ENCODE measurements at places on chromosomes 7 and 10.

DNA sequence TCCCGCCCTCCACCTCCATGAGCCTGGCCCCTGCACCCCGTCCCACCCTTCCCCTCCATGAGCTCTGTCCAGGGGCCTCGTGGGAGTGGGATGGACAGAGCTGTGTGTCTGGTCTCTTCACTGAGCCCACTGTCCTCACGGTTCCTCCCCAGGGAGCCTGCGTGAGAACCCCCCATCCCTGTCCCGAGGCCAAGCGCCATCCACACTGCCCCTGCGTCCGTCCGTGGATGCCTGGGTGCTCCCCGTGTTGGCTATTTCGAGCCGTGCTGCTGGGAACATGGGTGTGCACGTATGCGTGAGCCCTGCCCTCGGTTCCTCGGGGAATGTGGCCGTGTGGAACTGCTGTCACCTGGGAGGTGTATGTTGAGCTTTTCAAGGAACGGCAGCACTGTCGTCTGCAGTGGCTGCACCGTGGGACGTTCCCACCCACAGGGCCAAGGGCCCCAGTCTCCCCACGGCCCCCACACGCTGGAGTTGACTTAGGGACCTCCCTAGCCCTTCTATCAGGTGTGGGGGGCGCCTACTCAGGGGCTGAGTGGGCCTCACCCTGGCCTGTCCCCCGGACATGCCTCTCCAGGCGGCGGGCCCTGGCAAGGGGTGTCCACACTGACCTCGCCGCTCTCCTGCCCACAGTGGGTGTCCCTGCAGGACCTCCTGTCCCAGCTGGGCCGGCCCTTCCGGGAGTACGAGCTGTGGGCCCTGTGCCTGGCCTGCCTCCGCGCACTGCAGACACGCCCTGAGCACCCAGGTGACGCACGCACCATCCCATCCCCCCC, 28.1 kb downstream of the KNDC1 start:
- no peak for DNase-seq

DNA sequence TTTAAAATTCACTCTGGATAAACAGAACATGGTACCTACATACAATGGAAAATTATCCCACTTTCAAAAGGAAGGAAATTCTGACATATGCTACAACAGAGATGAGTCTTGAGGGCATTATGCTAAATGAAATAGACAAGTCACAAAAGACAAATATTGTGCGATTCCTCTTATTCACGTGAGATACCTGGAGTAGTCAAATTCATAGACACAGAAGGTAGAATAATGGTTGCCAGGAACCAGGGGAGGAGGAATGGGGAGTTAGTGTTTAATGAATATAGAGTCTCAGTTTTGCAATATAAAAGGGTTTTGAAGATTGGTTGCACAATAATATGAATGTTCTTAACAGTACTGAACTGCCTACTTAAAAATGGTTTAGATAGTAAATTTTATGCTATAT, 69.8 kb upstream of the WAC start:
- DNase-seq, result no peak

GRCh38 chr7:148211740-148212151, 378.8 kb upstream of the C7orf33 start:
- no peak for DNase-seq

DNA sequence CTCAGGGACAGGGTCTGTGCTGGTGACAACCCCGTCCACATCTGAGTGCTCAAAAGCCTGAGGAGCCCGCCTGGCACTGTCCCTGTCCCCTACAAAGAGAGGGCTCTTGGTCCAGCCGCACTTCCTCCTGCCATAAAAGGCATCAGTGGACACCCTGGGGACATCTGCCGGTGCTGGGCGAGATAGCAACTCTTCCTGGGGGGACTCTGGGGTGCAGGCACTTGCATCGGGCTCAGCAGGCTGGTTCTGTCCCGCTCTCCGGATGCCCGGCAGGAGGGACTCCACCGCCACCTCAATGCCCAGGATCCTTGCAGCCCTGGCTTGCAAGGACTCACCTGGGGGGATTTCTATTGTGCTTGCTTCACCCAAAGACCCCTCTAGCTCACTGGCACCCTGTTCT, 32.8 kb downstream of the JCAD start:
- no peak for DNase-seq

DNA sequence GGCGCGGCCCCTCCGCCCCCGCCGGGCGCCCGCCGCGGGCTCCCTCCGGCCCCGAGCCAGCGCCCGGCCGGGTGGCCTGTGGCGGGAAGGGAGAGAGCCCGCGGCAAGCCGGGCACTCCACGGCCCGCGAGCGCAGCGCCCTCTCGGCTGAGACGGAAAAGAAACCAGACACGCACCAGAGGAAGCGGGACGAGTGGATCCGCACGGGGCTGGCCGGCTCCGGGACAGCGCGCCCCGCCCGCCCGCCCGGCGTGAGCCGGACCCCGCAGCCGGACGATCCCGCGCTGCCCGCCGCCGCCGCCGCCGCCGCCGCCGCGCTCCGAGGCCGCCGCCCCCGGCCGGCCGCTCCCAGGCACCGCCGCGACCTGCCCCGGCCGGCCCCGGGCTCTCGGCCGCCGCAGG, 300 bp downstream of the ARHGAP21 start:
- DNase-seq, result no peak

- no peak for DNase-seq
Measured at GRCh38 chr10:78518224-78518623, 484.6 kb downstream of the RPS24 start.

- no peak for DNase-seq
Measured at GRCh38 chr10:114151486-114151885, 22.5 kb downstream of the CCDC186 start.

GRCh38 chr7:2781636-2782035, 62.5 kb downstream of the GNA12 start:
- DNase-seq, result no peak

DNA sequence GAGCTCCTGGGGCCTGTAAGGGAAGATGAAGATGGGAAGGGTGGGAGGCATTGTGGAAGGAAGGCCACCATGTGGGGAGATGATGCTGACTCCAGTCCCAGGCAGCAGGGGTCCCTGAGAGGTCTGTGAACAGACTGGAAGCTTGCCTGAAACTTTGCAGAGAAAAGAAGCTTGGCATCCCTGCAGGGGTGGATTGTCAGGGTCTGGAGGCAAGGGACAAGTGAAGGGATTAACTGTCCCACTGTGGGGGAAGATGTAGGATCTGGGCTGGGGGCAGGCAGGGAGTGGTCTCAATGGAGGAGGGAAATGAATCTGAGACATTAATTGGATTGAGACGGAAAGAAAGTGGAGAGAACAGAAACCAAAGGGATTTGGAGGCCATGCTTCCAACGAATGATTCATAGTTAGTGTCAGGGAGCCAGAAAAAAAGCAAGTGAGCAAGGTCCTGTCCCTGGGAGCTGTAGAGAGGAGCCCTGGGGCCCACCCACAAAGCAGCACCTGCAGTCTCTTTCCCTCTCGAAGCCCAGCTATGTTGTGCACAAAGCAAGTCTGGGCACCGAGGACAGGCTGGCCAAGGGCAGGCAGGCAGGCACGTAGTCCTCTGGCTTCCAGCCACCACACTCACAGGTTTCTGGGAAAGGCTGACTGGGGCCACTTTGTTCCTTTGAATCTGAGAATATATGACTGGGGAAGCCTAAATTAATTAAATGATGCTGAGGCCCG, 4.7 kb upstream of the SLC18A3 start:
- DNase-seq, result no peak

DNA sequence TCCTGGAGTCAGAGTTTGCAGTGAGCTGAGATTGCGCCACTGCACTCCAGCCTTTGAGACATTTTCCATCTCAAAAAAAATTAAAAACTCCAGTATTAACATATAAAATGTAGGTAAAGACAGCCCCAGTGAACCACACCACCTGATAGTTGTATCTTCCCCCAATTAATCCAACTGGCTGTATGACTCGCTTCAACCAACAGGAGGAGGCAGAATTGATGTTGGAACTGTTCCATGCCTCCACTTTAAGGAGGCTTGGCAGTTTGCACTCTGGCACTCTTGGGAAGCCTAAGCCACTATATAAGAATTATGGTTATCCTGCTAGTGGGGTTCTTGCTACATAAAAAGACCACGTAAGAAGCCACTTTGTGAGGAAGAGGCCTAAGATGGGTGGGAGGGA, 72.7 kb downstream of the STK17A start:
- no peak for DNase-seq

GRCh38 chr7:114242992-114243507, 171.6 kb upstream of the FOXP2 start:
- DNase-seq, result no peak

- DNase-seq, result no peak
Measured at GRCh38 chr10:4246881-4247358, 461.9 kb upstream of the KLF6 start.

DNA sequence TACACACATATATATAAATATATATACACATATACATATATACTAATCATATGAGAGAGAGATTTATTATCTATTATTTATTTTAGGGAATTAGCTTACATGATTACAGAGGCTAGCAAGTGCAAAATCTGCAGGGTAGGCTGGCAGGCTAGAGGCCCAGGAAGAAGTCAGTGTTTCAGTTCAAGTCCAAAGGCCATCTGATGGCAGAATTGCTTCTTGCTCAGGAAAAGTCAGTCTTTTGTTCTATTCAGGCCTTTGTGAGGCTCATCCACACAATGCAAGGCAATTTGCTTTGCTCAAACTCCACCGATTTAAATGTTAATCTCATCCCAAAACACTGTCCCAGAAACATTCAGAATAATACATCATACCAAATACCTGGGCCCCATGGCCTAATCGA, 2.6 kb upstream of the C10orf120 start:
- DNase-seq, result no peak

DNA sequence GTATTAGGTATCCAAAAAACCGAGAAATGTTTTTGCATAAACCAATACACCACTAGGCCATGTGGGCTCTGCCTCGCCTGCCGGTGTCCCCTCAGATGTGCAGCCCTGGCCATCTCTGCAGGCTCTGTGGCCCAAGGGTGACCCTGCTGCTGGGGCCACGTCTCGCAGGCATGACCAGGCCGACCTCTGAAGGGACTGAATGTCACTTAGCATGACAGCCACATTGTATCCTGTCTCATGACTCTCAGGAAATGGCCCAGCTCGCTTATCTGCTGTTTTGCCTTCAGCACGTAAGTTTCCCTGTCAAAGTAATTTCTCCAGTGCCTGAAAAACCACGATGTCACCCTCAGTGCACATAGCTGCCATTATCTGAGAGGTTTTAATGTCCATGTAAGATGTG, 49.5 kb upstream of the ZNF32 start:
- no peak for DNase-seq

GRCh38 chr10:113515161-113515560, 37.7 kb upstream of the HABP2 start:
- DNase-seq, result no peak

- DNase-seq, result no peak
Measured at GRCh38 chr7:117807676-117808075, 65.6 kb downstream of the CTTNBP2 start.

DNA sequence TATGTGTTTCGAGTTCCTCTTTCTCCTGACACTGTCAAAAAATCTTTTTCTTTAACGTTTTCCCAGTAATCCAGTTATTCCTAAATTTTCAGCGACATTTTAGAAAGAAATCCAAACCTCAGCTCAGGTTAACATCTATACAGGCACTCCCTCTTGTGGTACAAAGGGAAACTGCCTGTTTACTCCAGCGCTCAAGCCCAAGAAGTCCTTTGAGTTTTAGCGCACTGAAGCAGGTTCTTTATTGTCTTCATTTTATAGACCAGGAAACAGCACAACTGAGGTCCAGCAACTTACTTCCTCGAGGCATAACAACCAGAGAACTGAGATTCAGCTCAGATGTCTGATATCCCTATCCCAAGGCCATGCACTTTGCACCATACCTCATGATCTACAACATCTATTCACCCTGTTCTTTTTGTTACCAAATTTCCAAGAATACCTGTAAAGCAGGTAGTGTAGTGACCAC, 287.2 kb upstream of the MKLN1 start:
- no peak for DNase-seq
